ENCODE measurements at places on chromosomes 6 and 20. TPM values are rescaled to one million over a fixed set of nuclear protein-coding genes. Genes with fewer than 3 reads are reported as not detected.

GRCh38 chr6:54428431-54428830 is 120.2 kb downstream of the TINAG start:
- no peak for DNase-seq

GRCh38 chr6:14177413-14178082 is 60.0 kb downstream of the CD83 start:
- DNase-seq: no peak

ZBTB46 gene
- total RNA-seq: 13.9 TPM

GRCh38 chr6:89828988-89829471 is 650 bp upstream of the CASP8AP2 start:
- DNase-seq: no peak

LCA5 gene
- 5.8 TPM for total RNA-seq

DNA sequence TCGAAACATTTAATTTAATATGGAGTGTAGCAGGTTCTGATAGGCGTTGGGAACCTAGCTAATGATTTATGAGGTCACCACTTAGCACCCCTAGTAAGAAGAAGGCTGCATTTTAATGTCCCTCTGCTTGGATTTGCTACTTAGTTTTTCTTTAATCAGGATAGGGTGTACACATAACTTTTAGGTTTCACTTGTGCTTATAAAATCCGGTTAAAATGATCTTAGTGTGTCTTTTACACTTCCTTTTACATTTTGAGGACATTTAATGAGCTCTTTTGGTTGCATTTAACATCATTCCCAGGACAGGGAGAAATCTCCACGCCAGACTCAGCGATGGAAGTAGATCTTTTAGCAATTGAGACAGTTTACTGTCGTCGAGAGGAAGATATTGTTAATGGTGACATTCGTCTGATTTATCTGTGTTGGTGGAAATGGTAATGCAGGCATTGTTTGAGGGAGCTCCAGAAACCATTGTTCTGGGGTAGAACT is 5.6 kb downstream of the TFAP2A start:
- no peak for DNase-seq

DNA sequence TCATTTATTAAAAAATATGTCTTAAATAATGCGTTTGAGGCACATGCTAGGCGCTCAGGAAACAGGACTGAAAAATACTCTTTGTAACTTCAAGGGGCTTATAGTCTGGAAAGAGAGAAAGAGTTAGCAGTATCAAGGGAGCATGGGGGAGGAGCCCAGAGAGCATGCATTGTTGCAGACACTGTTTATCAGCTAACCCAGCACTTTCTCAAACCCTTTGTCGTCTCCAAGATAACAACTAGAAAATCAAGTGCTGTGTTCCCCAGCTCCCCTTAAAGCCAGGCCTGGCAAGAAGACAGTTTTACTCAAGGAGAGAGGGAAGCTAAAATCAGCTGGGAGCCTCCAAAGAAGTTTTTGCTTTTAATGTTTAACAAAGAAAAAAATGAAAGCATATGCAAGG is 98.4 kb downstream of the PERP start:
- DNase-seq: no peak

- peak; percentile 49 for DNase-seq
Measured at GRCh38 chr6:73062130-73062529, 163.2 kb downstream of the KHDC1L start.

- DNase-seq: no peak
Measured at GRCh38 chr6:142753196-142753595, 191.8 kb downstream of the HIVEP2 start.

DNA sequence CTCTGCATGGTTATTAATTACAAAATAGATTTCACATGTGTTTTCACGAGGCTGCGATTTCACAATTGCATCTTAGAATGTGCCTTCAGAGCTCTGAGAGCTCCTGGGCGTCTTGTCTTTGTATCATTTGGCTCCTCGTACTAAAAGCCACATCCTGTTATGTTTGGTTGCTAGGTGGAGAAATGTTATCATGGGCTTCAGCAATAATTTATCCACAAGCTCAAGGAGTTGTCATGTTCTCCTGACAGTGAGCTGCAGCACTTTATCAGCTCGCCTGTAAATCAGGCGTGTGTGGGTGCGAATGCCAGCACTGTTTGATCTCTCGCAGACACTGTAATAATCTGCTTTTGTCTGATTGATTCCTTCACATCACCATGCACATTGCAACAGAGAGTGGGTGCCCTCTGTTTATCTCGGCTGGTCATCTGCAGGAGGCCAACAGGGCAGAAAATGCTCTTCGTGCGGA is 218.6 kb upstream of the ZFP64 start:
- peak; percentile 74 for DNase-seq

MUCL3 gene
- total RNA-seq: not detected

BPIFA2 gene
- total RNA-seq: not detected

RFX6 gene
- not detected for total RNA-seq

CST9 gene
- not detected for total RNA-seq

DNA sequence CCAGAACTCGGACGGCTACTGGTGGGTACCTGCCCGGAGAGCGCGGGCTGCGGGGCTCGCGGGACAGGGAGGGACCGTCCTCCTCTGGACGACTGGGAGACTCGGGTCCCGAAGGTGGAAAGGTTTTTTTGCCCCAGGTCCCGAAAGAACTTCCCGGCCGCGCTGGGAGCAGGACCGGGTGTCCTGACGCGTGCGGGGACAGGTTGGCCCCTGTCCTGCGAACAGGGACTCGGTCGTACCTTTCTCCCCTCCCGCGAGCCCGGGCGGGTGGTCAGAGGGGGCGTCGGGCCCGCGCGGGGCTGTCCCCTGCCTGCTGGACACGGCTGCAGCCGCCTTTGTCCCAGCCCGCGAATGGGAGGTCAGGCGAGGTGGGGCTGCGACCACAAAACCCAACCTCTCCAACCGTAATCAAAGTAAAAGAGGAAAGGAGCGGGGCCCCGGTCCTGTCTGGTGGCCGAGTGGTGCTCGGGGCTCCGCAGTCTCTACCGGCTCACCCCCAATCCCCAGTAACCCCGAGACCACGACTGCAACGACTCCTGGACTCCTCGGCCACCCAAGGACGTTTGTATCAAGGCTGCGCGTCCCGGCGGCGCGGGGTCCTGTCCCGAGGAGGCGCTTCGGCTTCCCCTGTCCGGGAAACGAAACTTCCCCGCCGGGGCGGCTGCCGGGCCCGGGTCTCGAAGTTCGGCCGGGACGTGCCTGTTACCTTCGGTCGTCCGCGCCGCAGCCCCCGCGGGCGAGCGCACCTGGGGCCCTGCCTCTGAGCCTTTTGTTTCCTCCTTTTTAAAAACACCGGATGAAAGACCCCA is 798 bp downstream of the DSP start:
- DNase-seq: no peak

DNA sequence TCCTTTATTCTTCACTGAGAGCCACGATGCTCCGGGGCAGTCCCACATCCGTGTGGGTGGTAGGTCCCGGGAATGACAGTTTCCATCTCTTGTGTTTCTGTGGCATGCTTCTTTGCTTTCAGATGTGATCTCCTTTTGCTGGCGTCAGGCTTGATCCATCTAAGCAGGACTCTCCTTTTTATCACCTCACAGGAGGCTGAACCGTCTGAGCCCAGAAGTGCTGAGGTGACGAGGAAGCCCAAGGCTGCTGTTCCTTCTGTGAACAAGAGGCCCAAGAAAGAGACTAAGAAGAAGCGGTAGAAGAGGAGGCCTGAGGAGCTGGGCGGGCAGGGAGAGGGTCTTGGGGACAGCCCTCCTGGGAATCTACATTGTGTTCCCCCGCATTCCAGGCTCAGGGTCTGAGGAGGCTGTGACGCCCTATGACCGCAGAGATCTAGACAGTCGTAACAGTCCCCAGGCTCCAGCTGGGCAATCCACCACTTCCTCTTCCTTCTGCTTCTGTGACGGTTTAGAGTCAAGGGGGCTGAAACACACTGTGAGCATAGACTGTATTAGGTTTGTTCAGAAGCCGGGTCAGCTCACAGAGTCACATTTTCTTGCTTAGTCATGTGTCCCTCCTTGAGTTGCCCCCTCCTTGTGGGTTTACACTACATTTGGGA is 26.8 kb downstream of the MANBAL start:
- DNase-seq: no peak

DNA sequence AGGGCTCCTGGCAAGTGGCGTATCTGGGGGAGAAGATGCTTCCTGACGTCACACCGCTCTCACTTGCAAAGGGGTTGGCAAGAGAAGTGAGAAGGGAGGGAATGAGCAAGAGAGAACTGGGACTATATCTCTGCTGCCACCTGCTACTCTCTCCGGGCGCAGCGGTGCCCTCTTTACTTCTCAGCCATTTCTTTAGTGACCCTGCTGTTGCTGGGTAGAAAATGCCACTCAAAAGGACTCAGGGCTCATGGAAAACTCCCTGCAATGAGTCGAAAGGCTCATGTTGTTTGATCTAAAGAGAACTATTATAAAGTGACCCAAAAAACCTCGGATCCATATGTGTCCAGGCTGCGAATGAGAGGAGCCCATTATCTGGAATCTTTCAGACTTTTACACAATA is 401.8 kb downstream of the SAMD5 start:
- DNase-seq: no peak

DNA sequence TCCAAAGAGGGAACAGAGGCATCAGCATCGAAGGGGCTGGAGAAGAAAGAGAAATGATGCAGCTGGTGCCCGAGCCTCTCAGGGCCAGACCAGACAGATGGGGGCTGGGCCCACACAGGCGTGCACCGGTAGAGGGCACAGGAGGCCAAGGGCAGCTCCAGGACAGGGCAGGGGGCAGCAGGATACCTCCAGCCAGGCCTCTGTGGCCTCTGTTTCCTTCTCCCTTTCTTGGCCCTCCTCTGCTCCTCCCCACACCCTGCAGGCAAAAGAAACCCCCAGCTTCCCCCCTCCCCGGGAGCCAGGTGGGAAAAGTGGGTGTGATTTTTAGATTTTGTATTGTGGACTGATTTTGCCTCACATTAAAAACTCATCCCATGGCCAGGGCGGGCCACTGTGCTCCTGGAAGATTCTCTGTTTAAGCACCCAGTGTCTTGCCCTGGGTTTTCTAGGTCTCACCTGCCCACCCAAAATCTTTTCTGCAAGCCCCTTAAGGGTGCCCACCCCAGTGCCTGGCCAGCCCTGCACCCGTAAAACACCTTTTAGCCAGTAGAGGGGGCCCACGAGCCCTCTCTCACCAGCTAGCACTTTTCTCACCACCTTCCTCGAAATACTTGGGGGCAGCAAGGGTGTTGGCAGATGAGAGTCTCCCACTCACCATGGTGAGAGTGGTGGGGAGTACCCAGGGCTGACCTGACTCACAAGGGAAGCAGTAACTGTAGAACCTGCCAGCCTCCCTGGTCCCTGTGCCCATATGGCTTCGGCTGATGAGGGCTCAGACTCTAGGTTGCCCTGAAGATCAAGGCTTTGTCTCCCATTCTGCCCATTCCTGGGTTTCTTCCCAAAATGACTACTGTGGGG is 35.7 kb upstream of the ID1 start:
- peak; percentile 36 for DNase-seq

- no peak for DNase-seq
Measured at GRCh38 chr20:14745830-14746229, 408.4 kb upstream of the FLRT3 start.

MEI4 gene
- total RNA-seq: 0.54 TPM

DNA sequence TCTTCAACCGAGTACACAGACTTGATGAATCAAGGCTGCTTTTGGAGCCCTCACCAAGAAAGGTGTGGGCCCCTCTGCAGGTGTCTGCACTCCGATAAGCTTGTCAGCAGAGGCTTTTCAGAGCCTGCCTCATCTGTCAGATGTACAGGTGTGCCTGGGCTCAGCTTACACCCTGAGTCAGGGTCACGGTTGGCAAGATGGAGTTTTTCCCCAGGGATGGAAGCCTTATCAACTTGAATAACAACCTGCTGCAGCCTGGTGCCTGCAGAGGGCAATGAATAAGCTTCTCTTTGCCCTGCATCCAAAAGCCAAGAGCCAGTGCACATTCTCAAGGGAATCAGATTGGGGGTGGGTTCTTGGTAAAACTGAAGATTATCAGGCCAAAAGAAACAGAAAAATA is 427.1 kb downstream of the CD83 start:
- DNase-seq: no peak

DNA sequence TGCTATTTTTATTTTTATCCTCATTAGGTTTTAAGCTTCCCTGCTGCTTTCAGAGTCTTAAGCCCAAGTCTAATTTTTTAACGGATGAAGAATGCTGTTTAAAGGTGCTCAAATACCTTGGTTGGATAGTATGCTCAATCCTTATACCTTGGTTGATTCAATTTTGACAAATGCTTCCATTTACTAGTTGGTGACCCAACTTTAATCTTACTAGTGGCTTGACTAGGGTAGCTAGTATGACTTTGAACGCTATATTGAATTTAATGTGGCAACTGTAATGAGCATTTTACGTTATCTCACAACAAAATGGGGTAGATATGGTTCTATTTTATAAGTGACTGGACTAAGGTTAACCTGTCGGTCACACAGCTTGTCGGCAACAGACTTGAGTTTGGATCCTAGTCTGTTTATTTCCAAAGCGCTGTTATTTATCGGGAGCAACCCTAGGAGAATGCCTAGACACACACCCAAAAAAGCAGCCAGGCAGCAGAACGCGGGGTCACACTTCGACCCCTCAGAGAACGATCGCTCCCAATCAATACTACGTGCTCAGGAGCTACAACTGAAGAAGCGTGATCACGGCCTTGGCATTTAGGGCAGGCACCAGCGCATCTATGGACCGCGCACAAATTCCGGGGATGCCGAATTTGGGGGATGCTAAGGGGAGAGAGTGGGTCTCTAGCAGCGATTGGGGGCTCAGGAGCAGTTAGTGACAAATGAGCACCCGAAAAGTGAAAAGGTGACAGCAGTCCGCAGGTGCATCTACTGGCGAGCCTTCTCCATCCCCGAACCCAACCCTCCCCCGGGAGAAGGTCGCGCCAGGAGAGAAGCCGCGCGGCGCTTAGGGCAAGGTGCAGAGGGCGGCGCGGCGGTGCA is 586 bp upstream of the ALDH5A1 start:
- DNase-seq: no peak

WFDC5 gene
- total RNA-seq: not detected

GRCh38 chr6:35327349-35328027 is 14.9 kb upstream of the PPARD start:
- no peak for DNase-seq

DNA sequence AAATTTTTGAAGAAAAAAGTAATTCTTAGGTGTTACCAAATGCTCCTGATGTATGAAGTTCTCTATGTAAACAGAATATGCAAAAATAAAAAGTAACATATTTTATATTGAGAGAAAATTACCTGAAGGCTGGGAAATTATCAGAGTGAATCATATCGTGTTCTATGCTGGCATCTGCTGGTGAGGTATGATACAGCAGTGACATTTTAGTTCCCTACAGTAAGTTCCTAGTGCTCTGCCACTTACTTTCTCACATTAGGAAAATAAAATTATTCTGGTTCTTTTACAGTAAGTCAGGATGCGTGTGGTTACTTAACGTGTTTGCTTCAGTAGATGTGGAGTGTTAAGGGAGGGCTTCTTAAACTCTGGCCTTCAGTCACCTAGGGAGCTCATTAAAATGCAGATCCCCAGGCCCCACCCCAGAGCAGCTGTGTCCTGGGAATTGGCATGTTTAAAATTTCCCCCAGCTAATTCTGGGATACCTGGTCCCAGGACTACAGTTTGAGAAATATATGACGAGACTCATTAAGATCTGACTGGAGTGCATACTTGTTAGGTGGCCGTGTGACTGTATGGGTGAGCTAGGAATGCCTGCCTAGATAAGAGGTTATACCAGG is 3.2 kb downstream of the ACTR5 start:
- DNase-seq: peak; percentile 18

GRCh38 chr6:121439475-121439874 is 4.0 kb downstream of the GJA1 start:
- no peak for DNase-seq
